ENCODE measurements at places on chromosomes 12 and 14.

DNA sequence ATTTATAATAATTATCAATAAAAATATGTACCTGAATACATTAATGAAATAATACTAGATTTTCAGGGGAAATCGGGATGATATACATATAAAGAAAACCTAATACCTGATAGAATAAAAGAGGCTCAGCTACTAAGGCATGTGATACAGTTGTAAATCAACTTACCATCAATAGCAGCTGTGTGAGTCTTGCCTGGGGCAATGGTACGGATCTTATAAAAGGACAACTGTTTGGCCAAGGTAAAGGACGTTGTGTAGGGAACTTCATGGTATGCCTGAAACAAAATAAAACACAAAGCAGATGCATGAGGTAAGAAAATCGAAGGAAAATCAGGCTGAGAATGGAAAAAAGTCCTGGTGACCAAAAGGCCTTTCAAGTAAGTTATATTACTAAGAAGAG, 25.4 kb downstream of the NEK9 start:
- no peak for DNase-seq

DNA sequence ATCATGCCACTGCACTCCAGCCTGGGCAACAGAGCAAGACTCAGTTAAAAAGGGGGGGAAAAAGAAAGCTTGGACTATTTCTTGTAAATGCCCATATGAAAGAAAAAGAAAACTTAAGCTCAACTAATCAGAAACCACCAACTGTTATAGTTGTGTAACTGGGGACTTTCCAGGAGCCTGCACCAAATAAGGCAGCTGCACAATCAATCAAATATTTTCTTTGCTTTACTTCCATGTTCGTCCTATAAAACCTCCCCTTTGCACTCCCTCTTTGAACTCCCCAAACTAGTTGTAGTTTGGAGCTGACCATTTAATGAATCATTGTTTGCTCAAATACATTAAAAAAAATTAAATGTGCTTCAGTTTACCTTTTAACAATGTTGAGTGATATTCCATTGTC, 54.9 kb downstream of the OTOGL start:
- DNase-seq: no peak

- no peak for DNase-seq
Observed at GRCh38 chr12:1614360-1614759, 14.7 kb upstream of the WNT5B start.

DNA sequence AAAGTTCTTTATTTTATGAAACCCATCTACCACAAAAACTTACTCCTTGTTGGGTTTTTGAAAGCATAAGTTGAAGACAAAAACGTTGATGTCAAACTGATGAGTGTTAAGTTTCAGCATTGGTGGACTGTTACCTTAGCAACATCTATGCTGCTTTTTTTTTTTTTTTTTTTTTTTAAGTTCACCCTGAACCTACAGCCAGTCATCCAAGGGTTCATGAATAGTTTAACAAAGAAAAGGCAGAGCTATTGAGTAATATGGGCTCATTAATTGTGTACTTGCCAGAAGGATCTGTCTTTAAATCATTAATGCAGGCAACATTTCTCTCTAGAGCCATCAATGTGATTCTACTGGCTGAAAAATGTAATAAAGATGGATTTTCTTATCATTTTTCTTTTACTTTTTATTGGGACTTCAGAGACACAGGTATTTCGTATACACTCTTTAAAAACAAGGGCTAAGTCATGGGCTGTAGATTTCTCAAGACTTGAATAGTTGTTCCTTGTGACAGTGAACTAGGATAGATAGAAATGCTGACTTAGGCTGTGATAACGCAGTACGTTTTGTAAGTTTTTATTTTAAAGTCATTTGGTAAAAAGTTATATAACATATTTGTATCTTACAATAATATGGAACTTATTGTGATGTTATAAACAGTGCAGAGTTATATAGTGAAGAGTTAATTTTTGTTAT, at the start of gene PTPRQ:
TSS of gene PTPRQ (plus strand) at position 262 of the 693 bp plus-strand sequence. CDS start at position 373, 111 bp downstream.
- peak; percentile 57 for DNase-seq

- DNase-seq: no peak
Observed at GRCh38 chr12:110908377-110909152, 11.8 kb downstream of the MYL2 start.

GRCh38 chr14:104579507-104579906, at the start of gene C14orf180:
Gene C14orf180, plus strand, starts transcription at chr14:104579764. Its CDS starts 6,667 bp downstream, at chr14:104586431.
- DNase-seq: no peak

DNA sequence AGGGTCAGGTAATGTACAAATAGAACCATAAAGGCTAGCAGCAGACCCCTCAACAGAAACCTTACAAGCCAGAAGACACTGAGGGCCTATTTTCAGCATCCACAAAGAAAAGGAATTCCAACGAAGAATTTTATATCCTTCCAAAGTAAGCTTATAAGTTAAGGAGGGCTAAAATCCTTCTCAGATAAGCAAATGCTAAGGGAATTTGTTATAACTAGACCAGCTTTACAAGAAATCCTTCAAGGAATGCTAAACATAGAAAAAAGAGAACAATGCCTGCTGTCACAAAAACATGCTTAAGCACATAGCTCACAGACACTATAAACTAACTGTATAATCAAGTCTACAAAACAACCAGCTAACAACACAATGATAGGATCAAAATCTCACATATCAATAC, 130.7 kb upstream of the RPL10L start:
- no peak for DNase-seq

DNA sequence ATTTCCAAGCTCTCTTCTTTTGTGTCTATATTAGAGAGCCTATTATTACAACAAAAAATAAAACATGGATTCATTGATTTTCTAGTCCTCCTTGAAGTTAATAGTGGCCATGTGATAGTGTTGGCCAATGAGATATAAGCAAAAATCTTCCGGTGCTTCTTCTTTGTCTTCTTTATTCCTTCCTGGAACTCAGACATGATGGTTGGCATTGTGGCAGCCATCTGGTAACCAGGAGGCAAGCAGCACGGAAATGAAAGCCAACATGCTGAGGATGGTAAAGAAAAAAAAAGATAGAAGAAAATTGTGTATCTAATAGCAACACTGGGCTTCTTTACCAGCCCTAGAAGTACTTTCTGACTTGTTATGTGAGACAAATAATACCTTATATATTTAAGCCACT, 50.8 kb upstream of the SEL1L start:
- DNase-seq: no peak
